ENCODE measurements at places on chromosomes 16 and 17.

DNA sequence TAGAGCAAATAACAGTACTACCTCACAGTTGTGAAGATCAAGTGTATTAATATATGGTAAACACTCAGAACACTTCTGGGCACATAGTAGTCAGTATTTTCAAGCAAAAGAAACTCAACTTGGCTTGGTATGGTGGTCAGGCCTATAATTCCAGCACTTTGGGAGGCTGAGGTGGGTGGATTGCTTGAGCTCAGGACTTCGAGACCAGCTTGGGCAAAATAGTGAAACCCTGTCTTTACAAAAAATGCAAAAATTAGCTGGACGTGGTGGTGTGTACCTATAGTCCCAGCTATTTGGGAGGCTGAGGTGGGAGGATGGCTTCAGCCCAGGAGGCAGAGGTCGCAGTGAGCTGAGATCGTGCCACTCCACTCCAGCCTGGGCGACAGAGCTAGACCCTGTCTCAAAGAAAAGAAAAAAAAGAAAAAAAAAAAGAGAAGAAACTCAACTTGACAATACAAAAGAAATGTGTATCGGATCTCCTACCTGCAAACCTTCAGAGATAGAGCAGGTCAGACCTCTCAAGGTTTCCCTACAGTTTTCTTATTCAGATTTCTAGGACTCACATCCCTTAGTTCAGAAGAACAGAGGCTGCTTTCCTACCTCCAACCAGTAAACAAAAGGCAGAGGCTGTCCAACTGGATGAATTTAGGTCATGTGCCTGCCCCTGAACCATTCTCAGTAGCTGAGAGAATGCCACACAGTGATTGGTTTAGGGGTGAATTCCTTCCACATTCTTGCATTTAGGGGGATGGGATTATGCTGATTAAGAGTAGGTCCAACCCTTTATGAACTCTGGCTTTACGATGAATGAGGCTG lies 1.7 kb upstream of the KPNA2 start:
- DNase-seq: no peak

GRCh38 chr16:46763147-46763546 lies 15.0 kb upstream of the MYLK3 start:
- DNase-seq: no peak

DNA sequence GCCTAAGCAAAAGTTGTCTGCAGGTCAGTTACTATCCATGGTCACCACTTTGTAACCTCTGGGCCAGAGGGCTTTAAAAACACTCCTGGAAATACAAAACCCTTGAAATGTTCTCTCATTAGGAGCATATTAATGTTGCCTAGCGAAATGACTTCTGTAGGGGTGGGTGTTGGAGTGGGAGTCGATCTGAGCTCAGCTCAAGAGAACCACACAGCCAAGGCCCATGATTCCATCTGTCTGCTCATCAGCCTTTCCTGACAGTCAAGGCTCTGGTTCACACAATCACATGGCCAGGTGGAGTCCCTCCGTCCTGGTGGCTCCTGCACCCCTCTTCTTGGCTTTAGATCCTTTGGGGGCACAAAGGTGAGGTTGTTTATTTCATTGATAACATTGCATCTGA lies 26.7 kb downstream of the RCVRN start:
- no peak for DNase-seq

DNA sequence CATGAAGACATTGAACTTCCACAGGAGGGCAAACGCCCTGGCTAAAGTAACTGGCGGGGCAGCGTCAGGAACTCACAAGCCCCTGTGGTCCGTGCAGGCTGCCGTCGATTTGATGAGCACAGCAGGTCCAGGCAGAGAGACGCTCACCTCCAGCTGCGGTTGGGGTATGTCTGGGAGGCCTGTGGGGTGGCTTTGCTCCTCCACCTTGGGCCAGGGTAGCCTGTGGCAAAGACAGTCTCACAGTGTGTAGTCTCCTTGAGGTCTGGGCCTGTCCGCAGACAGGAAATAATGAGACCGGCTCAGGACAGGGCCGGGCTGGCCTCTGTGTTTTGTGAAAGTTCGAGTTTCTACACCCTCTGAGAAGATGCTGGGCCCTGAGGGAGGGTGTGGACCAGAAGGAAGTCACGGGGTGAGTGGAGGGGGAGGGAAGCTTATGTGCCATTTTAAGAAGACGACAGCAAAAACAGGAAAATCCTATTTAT lies 103.3 kb downstream of the METRNL start:
- DNase-seq: no peak

DNA sequence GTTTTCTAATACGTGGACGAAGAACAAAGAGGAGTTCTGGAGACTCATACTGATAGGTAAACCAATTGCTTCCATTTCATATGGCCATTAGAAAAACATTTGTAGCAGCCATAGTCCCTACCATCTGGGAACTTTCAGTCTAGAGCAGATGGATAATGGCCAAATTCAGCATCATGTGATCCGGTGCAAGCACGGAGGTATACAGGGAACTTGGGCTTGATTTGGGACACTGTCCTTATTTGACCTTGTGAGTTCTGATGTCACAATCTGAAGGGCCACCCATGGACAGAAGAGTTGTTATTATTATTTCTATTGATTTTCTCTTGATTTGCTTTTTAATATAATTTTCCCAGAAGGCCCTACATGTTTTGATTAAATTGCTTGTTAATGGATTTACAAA lies 154.6 kb upstream of the ZNF267 start:
- DNase-seq: no peak

DNA sequence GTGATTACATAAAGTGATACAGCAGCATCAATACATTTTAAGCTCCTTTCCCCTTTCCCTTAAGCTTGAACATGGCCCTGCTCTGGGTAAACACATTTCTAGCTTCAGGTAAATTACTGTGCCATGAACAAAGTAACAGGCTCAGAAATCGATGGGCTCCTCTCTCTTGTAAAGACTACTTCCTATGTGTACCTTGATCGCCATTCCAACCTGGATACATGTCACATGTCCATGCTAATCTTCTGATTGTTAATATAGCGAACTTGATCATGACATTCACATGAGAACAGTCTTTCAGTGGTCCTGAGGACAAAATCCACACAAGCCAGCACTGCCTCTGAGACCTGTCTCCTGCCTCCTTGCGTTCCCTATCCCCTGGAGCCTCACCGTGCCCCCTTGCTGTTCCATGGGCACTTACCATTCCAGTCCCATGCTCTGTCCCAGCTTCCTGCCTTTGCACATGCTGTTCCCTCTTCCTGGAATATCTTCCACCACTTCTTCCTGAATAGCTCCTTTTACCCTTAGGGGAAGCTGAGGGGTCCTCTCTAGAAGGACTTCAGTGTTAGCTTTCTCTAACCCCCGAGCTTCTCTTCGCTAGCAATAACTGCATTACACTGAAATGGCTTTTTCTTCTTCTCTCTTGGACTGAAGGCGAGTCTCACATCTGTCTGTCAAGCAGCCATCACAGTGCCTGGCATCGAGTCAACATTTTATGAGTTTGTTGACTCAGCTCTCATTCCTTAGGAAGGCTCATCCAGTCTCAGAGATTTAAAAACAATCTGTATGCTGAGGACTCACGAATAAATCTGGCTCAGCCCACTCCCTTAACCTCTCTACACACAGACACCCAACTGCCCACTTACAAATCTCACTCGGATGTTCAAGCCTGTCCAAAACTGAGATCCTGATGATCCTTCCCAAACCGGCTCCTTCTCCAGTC lies 93.3 kb downstream of the ASIC2 start:
- no peak for DNase-seq

DNA sequence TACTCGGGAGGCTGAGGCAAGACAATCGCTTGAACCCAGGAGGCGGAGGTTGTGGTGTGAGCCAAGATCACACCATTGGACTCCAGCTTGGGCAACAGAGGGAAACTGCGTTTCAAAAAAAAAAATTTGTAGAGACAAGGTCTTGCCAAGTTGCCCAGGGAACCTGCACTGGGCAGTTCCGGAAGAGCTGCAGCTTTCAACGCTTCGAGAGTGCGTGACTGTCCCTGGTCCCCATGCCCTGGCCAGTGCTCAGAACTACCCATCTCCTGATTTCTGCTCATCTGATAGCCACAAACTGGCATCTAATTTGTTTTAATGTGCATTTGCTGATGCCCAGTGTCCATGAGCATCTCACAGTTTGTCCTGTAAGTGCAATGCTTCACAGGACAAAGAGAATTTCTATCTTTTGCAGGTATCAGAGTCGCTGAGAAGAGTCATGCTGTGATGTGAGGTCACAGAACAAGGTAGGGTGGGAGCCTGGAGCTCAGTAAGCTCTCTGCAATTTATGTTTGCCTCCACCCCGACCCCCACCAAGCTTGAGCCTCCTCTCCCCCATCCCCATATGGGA lies 3.9 kb downstream of the ACTG1 start:
- DNase-seq: no peak

Measured in CD4-positive, alpha-beta T cell treated with Interleukin-17A for 1 hour (primary cell).